BE2C (cell line): ENCODE measurements at places on chromosomes 11 and 22.

- DNase-seq = no peak
Observed at GRCh38 chr11:122850076-122850631, 11.9 kb downstream of the CRTAM start.

DNA sequence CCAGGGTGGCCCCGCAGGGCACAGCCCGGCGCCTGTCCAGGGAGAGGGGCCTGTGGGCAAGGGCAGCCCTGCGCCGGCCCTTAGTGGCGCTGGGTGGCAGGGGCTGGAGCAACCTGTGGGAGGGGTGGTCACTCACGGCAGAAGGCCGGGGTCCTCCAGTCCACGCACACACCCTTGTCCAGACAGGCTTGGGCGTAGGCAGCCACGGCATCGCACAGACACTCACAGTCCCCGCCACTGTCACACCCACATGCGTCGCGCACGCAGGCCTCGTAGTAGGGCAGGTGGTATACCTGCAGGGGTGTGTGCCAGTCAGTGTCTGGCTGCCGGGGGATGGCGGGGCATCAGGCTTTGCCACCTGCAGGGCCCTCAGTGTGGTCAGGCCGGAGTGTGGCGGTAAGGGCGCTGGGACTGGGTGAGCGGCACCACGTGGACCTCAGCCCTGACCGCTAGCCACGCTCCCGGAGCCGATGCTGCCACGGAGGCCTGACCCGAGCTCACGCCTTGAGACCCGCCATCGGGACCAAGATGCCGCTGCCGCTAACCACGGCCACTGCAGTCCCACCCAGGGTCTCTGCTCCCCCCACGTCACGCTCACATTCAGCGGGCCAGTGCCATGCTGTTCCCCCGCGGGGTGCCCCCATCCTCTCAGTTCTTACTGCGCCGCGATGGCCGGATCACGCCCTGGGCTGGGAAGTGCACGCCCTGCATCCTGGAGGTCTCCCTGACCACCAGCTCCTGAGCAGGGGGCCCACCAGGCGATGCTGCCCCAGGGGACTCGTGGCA lies 12.5 kb downstream of the MUC6 start:
- DNase-seq = no peak

GRCh38 chr22:30650508-30651116 lies 15.0 kb downstream of the SLC35E4 start:
- DNase-seq = no peak

- DNase-seq = no peak
Observed at GRCh38 chr11:46865340-46865739, 19.3 kb upstream of the CKAP5 start.

GRCh38 chr11:110711776-110712658 lies at the start of gene ARHGAP20:
Gene ARHGAP20 (minus strand): TSS chr11:110712437. CDS start chr11:110712231, 206 bp downstream.
- peak; percentile 60 for DNase-seq

DNA sequence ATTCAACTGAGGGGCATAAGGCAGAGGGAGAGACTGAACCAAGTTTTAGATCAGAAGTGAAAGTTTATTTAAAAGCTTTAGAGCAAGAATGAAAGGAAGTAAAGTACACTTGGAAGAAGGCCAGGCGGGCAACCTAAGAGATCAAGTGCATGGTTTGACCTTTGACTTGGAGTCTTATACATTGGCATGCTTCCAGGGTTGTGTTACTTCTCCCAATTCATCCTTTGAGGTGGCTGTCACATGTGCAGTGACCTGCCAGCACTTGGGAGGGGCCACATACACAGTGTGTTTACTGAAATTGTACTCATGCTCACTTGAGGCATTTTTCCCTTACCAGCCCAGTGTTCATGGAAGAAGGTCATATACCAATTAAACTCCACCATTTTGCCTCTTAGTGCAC lies 30.4 kb downstream of the CYP2R1 start:
- DNase-seq = no peak

- no peak for DNase-seq
Observed at GRCh38 chr22:23745791-23746190, 5.1 kb downstream of the ZNF70 start.

DNA sequence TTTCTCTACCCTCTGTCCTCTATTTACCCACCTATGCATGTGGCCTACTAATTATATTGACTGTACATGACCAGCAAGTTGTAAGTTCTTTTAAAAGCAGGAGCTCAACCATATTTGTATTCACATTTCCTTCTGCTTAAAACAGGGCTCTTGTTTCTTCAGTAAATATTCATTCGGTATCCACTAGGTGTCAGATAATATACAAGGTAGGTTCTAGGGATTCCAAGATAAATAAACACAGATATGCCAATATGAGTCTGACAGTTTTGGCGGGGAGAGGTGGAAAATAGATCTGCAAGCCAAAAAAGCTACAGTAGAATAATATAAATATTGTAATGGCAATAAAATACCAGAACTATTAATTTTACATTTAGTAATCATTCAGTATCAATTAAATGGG lies 15.3 kb upstream of the RAB30 start:
- no peak for DNase-seq

DNA sequence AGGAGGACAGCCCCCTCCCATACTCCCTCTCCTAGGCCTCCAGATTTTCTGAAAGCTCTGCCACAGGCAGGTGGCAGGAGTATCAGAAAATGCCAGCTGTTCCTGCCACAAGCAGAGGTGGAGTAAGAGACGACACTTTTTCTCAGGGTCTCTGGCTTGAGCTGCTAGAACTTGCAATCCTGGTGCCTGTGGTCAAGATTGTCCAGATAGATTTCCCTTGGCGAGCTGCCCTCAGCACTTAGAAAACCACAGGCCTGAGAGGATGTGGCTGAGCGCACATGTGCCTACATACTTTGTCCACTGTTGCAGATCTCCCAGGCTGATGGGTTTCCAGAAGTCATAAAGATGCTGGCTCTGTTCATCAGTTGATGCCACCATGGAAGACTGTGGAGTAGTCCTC lies 65.7 kb upstream of the NAV2 start:
- peak; percentile 19 for DNase-seq

DNA sequence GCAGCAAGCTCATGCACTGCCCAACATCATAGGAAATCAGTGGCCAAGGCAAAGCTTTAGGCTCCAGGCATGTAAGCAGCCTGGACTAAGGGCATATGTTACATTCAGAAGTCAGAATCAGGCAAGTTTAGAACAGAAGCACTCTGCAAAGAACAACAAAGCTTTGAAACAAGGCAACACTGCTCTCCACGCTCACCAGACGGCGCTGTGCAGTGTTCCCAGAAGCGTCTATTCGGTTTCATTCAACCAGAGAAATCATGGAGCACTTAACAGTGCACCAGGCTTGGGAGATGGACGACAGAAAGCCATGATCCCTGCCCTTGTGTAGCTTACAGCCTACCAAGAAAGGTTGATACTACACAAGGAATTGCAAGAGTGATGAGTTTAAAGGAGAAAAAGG lies 555.8 kb downstream of the BUD13 start:
- no peak for DNase-seq

DNA sequence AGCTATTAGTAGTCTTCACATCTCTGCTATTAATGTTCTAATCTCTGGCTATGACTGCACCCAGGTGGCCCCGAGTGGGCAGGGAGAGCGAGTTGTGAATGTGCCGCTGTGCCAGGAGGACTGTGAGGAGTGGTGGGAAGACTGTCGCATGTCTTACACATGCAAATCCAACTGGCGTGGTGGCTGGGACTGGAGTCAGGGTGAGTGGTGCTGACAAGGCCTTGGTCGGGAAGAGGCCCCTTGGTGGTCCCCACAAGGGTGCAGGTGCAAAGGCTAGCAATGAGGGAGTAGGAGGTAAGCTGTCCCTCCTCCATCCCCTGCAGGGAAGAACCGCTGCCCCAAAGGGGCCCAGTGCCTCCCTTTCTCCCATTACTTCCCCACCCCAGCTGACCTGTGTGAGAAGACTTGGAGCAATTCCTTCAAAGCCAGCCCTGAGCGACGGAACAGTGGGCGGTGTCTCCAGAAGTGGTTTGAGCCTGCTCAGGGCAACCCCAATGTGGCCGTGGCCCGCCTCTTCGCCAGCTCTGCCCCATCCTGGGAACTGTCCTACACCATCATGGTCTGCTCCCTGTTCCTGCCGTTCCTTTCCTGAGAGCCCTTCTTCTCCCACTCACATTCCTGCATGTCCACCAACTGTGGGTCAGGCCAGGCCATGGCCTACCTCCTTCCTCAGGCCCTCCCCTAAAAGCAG lies 2.9 kb downstream of the IZUMO1R start:
- no peak for DNase-seq

- no peak for DNase-seq
Observed at GRCh38 chr11:46491661-46492330, 100.2 kb upstream of the CHRM4 start.

- no peak for DNase-seq
Observed at GRCh38 chr22:23527971-23528740, 51.9 kb downstream of the IGLL1 start.

- DNase-seq = no peak
Observed at GRCh38 chr11:113192121-113192925, 122.1 kb upstream of the TTC12 start.

DNA sequence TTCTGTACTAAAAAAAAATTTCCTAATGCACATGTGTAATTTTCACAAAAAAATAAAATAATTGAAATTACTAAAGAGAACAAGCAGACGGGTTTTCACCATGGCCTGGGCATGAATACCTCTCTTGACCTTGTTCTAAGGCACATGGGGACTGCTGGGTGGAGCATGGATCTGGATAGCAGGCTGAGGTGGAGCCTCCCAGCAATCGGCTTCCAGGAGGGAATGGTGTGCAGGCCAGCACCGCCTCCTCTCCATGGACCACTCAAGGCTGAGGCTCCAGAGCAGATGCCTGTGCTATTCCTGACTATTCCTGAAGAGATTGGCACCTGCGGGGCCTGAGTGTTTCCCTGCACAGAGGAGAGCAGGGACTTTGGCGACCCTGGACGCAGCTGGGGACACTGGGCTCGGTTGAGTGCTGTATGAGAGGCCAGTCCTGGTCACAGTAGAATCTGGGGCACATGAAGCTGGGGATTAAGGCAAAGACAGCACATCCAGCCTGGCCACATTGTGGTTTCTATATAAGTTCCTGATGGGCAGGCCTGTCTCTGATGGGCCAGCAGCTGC lies 963.6 kb downstream of the BRD1 start:
- DNase-seq = no peak

- no peak for DNase-seq
Observed at GRCh38 chr11:125637840-125638239, 12.9 kb downstream of the CHEK1 start.

- DNase-seq = no peak
Observed at GRCh38 chr22:31897842-31898805, 46.2 kb upstream of the YWHAH start.

GRCh38 chr11:71977743-71978418 lies 20.8 kb upstream of the IL18BP start:
- peak; percentile 58 for DNase-seq

GRCh38 chr22:38141217-38141973 lies 30.9 kb upstream of the BAIAP2L2 start:
- DNase-seq = no peak

DNA sequence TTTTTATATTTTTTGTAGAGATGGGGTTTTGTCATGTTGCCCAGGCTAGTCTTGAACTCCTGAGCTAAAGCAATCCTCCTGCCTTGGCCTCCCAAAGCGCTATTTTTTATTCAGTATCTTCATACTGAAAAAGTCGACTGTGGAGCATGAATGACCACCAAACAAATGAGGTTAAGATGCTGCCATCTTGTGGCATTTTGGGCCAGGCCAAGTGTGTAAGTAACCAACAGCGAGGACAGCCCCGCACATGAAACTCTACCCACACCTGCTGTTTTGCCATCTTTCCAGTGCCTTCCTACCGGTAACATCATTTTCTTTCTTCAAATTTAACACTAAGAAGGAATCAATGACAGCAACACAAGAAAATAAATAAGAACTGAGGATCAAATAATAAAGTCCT lies 32.2 kb upstream of the AQP11 start:
- DNase-seq = peak; percentile 49

DNA sequence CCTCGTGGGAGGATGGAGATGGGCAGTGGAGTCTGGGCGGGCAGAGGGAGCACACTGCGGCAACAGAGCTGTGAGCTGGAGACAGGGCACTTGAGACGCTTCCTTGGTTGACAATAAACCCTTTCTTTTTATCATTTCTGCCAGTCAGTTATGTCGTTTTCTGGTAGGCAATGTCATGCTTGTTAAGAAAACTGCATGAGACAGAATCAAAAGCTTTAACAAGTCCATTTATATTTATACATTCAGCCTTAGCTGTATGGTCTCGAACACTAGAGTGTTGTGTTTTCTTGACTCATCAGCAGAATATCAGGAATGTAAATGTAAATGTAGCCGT lies 31.9 kb downstream of the PPFIA1 start:
- no peak for DNase-seq

GRCh38 chr11:100978442-100978841 lies 151.2 kb downstream of the PGR start:
- DNase-seq = no peak

DNA sequence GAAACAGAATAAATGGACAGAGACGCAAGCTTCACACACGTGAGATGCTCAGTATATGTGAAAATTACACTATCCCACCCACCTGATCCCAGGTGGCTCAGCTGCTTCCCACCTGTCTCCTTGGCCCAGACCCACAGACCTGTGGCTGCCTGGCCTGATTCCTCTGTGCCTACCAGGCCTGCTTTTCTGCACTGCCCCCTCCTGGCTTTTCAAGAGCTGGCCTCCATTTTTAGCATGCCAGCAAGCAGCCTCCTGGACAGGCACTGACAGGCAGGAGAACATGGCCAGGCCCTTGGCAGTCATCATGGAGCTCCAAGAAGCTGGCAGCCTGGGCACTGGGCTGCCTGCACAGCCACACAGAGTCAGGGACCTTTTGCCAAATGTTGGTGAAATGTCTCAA lies 79.5 kb upstream of the HMGXB4 start:
- DNase-seq = no peak

DNA sequence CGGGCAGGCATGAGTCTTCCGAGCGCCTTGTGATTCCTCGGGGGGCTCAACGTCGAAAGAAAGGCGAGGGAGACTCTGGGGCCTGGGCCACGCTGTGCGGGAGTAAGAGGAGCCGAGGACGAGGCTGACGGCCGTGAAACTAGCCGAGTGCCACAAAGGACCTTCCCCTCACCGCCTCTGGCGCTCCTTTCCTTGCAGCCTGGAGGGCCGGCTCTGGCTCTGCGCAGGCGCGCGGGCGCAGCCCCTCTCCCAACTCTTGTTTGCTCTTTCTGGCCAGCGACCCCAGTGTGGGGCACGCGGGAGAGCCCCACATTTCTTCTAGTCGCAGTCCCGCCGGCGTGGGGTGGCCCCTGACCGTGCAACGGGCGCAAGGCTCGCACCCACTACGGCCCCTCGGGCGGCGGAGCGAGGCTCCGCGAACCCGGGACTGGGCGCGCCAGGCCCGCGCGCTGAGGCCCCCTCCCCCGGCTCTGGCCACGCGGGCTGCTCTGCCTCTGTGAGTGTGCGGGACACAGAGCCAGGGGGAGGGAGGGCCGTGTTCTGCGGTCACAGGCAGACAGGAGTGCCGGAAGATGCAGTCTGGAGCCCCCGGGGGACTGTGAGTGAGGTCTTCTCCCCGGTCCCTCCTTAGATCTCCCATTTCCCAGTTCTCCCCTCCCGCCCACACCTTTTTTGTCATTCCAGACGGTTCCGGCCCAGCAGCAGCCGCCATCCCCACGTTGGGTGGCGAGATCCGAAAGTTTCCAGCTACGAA lies 1.0 kb upstream of the TOB2 start:
- DNase-seq = peak; percentile 85

GRCh38 chr22:35439365-35439717 lies 39.4 kb downstream of the MCM5 start:
- DNase-seq = no peak
